ENCODE measurements at places on chromosomes 2 and 18.

DNA sequence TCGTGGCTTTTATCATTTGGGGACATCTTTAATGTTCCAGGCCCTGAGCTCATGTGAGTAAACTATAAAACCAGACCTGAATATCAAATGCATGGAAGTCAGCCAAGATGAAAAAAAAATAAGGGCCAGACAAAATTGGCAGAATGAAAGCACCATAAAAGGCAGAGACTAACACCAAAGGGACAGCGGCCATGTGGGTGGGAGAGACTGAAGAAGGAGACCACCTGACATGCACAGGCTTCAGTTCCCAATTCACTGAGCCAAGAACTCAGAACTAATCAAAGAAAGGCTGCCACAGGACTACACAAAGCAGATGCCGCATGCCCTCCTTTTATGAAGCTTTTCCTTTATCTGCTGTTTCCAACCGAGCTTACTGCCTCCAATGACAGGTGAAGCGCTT is 267.1 kb downstream of the RAD51AP2 start:
- DNase-seq, result no peak

DNA sequence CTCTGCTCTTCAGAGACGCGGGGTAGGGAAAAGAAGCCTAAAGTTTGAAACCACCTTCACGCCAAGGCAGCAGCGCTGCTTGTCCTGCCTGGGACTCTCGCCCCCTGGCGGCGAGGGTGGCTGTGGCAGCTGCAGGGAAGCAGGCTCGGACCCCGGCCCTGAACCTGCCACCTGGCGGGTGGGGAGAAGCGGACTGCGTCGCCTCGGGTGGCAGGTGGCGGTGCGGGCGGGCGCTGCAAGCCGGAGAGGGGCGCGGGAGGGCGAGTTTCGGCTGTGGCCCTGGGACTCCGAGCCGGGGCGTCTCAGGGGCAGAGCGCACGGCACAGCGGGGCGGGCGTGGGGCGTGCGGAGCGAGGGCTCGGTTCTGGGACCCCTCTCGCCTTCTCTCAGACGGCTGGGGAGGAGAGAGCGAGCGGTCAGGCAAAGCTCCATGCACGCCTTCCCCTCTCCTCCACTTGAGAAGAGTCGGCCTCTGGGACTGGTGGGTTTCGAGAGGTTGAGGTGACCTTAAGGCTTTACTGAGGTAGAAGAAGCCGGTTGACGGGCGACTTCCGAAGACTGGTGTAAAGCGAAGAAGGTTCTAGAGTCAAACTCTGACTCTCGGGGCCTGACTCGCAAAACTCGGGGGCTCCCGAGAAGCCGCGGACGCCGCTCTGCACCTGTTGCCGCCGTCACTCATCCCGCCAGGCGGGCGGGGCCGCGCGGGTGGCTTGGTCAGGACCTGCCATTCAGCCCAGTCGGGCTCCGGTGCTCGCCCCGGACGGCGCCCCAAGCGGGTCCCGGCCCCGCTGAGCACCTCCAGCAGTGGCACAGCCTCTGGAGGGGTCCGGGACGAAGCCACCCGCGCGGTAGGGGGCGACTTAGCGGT is 1.1 kb upstream of the BOLL start:
- peak; percentile 71 for DNase-seq

DNA sequence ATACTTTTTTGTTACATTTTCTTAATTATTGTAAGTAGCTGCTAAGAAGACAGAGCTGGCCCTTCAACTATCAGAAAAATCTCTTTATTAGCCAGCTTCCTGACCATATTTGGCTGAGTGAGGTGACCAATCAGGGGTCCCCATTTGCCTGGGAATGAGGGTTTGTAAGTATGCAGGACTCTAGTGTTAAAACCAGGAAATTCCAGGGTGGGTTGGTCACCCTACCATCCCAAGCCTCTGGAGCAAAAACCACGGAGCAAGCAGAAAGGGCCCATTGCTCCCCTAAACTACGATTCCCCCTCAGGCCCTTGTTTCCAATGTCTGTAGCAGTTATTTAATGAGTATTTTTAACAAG is 165.6 kb upstream of the NCKAP5 start:
- no peak for DNase-seq

GRCh38 chr2:137507237-137507636 is 457.0 kb upstream of the HNMT start:
- DNase-seq, result no peak

DNA sequence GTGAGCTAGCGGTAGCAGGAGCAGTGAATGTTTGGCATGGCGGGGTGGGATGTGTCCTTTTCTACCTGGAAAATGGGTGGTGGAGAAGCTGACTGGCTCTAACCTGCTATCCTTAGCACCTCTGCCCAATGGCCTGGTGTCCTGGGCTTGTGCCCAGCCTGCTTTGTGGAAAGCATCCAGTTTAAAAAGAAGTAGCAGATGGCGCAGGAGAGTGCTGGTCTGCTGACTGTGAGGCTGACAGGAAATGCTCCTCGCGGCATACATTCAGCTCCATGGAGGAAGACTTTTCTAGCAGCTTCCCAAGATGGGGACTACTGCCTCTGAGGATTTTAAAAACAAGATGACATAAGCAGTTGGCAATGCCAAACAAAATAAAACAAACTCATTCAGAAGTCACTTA is 56.2 kb upstream of the LYPD6B start:
- no peak for DNase-seq

DNA sequence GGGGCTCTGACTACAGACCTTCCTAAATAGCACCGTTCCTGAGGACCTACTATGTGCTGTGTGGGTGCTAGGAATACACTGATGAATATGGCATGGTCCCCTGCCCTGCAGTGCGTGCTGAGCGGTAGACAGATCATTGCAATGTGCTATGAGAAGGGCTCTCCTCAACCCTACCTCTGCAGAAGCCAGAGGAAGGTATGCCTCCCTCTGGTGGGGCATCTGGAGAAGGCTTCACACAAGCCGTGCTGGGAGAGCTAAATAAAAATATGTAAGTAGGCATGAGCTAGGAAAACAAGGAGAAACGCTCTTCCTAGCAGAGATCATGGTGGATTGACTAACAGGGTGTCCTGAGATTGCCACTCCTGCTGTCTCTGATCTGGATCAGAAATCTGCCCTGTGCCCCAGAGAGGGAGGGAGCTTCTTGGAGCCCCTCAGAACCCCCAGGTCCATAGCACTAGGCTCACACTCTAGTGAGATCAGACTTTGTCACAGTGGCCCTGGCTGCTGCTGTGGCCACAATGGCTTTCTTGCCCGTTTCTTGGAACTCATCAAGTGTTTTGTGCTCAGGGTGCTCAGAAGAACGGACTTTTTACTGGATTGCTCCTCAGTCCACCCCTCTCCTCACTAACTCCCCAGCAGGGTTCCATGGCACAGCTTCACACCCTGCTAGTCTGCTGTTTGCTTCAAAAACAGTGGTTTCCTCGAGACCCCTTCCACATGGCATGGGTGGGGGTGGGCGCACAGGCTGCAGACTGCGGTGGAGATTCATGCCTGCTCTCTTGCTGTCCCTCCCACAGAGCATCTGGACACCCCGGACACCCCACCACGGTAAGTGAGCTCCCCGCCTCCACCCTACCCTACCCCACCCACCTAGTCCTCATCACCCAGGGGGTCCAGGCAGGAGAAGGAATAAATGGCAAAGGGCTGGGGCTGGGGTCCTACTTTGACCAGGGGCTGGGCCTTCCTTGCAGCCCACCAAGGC is 14.2 kb downstream of the SIGLEC15 start:
- DNase-seq, result no peak

- no peak for DNase-seq
Measured at GRCh38 chr2:239800785-239801386, 224.3 kb downstream of the NDUFA10 start.

GRCh38 chr2:30115141-30115980 is 31.4 kb upstream of the YPEL5 start:
- peak; percentile 46 for DNase-seq

- DNase-seq, result no peak
Measured at GRCh38 chr2:48414980-48415835, 114.7 kb upstream of the STON1 start.

- no peak for DNase-seq
Measured at GRCh38 chr2:218631837-218632236, 24.1 kb downstream of the PLCD4 start.

DNA sequence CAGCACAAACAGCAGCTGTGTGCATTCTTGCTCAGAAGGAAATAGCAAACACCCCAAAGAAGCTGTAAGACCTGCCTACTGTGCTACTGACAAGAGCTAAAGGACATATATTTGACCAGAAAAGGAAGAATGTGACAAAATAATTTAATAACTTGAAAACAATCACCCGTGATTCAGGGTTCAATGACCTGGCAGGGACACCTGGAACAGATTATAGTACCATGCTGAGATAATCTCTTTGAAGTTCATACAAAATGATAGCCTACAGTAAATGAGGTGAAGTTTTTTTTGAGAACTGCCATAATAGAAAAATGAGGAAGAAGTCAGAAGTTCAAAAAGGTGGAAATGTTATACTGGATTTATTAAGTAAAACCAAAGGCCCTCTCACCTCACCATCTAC is 324.8 kb upstream of the GULP1 start:
- DNase-seq, result no peak

DNA sequence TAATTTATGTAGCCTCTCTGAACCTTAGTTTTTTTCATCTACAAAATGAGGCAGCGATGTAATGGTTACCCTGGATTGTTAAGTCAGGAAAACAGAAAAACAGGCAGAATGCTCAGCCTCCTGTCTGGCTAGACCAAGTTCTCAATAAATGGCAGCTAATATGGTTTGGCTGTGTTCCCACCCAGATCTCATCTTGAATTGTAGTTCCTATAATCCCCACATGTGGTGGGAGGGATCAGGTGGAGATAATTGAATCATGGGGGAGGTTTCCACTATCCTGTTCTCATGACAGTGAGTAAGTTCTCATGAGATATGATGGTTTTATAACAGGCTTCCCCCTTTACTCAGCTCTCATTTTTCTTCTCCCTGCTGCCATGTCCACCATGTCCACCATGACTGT is 220.0 kb downstream of the CMPK2 start:
- DNase-seq, result no peak

- DNase-seq, result no peak
Measured at GRCh38 chr2:156279446-156280150, 52.9 kb downstream of the NR4A2 start.

GRCh38 chr18:24003903-24004640 is 10.5 kb upstream of the TTC39C start:
- DNase-seq, result no peak

DNA sequence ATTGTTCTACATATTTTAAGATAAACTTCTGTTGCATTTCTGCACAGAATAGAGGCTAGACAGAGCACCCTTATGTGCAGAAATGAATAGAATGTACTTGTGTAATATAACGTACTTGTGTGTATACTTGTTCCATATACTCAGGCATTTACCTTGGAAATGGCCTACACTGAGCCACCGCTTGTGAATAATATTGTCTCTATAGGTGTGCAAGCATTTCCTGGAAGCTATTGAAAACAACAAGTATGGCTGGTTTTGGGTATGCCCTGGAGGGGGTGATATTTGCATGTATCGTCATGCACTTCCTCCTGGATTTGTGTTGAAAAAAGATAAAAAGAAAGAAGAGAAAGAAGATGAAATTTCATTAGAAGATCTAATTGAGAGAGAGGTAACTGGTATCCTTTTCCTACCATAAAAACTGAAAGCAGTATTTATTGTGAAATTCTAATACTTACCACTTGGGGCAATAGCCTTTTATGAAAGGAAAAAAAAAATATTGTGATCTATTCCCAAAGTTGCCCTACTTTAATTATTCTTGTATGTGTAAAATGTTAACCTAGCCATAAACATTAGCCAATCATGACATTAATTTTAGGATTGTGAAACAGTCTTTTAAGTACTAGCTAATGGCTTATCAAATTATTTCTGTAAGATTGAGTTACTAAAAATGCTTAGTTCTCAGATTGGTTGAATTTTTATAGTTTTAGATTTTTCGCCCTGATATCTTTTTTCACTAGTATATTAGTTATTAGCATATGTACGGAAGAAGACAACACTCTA is 18.0 kb downstream of the ZC3H15 start:
- DNase-seq, result no peak

- DNase-seq, result no peak
Measured at GRCh38 chr2:28239207-28239606, 153.5 kb upstream of the FOSL2 start.

DNA sequence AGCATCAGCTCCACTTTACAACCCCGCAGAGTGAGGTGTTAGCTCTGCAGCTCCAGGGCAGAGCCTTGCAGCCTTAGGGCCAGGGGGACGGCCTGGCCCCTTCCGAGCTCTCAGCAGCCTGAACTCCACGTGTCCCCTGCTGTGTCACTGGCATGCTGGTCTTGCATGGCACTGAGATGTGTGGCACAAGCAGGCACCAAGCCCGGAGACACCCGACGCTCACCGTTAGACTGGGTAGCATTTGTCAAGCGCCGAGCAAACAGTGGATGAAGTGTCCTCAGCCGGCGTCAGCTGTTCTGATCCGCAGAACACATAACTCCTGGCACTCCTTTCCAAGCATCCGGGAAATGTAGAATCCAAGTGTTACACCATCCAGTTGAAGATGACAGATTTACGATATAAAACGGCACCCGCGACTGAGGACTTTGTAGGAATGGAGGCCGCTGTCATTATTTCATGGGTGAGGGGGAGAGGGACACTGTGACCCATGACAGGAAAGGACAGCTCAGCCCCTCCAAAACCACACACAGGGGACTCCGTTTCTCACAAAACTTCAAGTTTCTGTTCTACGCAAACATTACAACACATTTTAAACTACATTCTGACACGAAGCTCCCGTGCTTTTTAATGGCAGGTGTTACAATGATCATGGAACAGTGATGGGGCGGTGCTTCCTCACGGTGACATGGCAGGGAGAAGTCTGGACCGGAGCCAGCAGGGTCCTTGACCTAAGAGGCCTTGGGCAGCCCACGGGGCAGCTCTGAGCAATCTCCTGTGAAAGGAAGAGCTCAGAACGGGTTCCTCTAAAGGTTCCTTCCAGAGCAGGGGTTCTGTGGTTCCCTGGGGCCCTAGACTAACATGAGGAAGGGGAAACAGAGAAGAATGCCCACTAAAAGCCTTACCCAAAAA is 89.4 kb downstream of the HDAC4 start:
- no peak for DNase-seq

- no peak for DNase-seq
Measured at GRCh38 chr18:39872651-39873050, 2082.4 kb upstream of the PIK3C3 start.

DNA sequence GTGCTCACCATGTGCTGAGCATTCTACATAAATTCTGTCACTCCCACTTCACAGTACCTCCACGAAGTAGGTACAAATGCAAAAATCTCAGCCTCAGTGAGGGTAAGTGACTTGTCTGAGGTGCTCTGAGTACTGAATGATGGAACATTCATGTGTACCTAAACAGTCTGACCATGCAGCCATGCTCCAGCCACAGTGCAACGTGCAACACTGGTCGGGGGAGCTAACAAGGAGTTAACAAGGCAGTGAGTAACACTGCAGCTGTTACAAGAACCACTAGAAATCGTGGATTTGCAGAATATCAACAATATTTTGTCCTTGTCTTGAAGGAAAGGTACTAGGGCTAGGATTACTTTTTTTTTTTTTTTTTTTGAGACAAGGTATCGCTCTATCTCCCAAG is 36.6 kb upstream of the NDUFV2 start:
- no peak for DNase-seq

- DNase-seq, result no peak
Measured at GRCh38 chr18:73060666-73061288, 193.0 kb upstream of the NETO1 start.

- no peak for DNase-seq
Measured at GRCh38 chr18:52130624-52131301, 209.2 kb upstream of the DCC start.

All from activated naive CD4-positive, alpha-beta T cell treated with anti-CD3 and anti-CD28 coated beads, Interleukin-2, amount 50 U/mL, for 16 hours (primary cell).